ENCODE measurements at places on chromosomes 12 and 14.

DNA sequence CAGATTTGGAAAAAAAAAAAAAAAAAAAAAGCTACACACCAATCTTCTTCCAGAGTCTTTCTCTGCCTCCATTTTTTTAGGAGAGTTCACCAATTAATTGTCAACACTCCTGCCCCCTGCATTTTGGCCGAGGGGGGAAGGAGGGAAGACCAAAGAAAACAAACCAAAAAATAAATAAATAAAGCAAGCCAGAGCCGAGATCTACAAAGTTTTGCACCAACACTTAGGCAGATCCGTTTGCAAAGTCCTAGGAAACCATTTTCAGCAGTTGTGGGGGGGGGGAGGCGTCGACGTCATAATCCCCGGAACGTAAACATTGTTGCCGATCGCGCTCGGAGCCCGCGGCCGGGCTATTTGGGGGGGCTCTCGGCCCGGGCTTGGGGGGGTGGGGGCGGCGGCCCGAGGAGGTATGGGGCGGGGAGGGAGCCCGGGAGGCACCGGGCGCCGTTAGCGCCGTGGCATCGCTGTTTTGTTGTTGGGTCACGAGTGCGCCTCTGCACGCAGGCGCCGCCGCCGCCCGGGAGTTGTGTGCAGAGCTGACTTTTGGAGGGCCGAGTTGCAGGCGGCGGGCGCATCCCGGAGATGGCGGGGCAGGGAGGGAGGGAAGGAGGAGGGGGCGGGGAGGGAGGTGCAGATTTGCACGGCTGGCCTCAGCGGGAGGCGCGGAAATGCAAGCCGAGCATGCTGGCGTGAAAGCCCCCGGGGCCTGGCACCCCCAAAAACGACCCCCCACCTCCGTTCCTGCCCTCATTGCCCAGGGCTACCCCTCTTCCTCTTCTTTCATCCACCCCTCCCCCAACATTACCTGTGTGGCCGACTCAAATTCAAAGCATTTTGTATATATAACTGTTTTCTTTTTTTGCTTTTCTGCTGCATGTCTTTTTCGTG, 598 bp downstream of the KDM2B start:
- peak; percentile 56 for DNase-seq

DNA sequence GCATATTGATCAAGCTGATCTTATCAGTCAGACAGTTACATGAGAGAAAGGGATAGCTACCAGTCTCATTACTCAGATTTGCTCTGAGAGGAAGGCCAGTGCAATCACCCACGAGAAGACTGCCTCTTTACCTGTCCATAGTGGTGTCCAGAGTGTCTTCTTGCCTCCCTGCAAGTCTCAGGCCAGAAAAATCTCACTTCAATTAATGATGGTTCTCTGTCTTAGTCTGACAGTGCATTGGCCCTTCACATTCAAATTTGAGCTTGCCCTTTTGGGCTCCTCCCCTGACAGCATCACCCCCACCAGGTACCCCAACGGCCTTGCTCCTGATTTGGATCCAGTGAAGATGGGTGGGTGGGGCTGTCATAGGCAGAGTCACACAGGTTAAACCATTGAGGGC, at the start of gene AICDA:
TSS of gene AICDA (minus strand) at position 231 of the 400 bp plus-strand sequence. CDS start at position 139, 92 bp downstream.
- DNase-seq: peak; percentile 42

- no peak for DNase-seq
These were observed 42.0 kb downstream of the MOK start for GRCh38 chr14:102262929-102263462.

DNA sequence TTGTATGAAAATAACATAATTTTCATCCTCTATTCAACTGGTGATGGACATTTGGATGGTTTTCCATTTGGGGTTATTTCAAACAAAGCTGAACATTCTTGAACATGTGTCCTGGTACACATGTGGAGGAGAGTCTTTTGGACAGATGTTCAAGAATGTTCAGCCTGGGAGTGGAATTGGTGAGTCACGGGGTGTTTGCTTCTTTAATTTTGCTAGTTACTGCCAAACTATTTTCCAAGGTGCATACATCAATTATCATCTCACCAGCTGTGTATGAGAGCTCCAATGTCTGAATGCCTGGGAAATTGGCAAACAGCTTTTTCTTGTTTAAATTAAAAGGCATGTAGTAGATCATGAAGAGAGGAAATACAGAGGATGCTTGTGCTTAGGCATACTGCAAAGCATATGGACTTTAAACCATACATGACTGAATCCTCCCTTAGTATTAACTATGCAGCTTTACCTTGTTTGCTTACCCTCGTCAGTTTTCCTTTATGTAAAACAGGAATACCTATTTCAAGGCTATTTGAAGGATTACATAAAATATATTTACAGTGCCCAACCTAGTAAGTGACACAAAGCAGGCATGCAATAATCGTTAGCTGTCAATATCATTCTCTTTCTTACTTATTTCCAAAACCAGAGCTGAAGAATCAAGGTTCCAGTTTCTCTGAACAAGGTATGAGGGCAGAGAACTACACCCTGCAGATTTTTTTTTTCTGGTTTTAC, 152.1 kb downstream of the ITPR2 start:
- DNase-seq: no peak

- no peak for DNase-seq
These were observed 59.7 kb downstream of the RASSF3 start for GRCh38 chr12:64670019-64670418.

DNA sequence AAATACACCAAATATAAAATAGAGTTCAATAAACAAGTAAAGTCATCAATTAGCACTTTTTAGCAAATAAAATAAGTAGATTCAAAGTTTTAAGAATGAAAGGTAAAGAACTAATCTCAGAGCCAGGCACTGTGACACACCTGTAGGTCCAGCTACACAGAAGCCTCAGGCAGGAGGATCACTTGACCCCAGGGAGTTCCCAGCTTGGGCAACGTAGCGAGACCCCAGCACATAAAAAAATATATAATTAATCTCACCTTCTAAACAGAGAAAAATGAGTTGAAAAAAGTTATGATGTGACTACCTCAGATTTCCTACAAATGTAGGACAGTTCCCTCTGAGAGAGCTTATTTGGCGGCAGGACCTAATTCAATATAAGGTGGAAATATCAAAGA, 19.3 kb downstream of the DAD1 start:
- DNase-seq: no peak

DNA sequence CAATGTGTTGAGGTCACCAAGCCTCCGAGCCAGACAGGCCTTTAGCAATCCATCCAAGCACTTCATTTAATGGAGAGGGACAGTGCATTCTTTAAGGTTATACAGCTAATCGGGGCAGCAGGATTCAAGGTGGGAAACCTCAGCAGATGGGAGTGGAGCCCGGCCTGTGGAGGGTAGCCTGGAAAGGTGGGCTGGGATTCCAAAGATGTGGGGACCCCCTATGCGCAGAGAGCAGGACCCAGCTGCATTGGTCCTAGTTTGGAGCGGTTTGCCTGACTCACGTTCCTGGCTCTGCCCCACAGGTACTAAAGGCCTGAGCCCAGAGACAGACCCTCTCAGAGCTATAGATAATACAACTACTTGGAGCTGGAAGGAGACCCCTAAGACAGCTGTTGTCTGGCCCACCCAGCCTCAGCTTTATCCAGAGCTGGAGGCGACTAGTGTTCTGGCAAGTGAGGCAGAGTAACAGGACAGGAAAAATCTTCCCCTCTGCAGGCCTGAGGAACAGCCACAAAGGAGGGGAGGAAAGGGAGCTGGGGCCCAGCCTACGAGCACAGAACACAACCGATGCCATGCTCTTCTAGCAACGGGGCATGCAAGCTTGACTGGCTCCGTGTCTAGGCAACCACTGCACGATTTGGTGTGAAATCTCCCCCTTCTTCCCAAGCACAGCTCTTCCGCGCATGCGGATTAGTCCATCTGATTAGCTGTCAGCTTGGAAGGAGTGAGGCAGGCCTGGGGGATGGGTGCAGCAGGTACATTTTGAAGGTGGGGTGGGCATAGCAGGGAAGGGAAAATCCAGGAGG, 1.1 kb upstream of the MYH7 start:
- DNase-seq: no peak

DNA sequence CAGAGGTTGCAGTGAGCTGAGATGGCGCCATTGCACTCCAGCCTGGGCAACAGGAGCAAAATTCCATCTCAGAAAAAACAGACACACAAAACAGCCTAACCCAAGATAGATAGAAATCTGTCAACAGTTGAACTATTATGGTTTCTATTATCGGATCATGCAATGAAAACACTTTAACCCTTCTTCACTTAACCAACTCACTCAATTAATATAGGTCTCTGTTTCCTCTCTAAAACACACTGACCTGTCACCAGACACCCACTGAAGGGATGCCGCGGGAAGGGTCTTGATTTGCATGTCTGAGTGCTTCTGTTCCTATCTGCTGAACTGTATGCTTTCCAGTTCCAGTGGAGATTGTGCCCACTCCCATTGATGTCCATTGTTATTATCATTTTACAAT, 38.0 kb upstream of the NUDT4 start:
- DNase-seq: no peak

DNA sequence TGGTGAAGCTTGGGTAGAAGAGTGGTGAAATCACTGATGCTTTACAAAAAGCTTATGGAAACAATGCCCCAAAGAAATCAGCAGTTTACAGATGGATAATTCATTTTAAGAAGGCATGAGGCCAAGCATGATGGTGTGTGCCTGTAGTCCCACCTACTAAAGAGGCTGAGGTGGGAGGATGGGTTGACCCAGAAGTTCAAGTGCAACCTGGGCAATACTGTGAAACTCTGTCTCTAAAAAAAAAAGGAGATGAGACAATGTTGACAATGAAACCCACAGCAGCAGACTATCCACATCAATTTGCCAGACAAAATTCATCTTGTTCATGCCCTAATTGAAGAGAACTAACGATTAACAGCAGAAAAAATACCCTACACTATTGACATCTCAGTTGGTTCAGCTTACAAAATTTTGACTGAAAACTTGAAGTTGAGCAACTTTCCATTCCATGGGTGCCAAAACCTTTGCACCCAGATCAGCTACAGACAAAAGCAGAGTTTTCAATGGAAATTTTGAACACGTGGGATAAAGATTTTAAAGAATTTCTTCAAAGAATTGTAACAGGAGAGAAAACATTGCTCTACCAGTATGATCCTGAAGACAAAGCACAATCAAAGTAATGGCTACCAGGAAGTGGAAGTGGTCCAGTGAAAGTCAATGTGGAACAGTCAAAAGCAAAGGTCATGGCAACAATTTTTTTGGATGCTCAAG, 26.7 kb downstream of the BTG1 start:
- no peak for DNase-seq

DNA sequence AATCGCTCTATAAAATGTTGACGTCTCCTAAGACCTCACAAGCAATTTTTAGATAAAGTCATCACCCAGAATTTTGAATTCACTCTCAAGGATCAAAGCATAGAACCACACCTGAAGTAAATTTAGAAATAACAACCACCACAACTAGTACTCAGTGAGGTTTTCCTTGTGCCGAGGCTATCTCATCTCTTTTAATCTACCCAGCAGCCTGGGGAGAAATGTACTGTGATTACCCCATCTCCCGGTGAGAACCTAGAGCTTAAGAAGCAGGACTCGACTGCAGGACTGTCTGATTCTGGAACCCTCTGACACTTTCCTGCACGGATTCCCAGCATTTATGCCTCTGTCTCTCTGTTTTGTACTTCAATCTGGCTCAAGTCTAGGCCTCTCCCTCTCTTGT, 180.9 kb upstream of the PLXNC1 start:
- DNase-seq: no peak

DNA sequence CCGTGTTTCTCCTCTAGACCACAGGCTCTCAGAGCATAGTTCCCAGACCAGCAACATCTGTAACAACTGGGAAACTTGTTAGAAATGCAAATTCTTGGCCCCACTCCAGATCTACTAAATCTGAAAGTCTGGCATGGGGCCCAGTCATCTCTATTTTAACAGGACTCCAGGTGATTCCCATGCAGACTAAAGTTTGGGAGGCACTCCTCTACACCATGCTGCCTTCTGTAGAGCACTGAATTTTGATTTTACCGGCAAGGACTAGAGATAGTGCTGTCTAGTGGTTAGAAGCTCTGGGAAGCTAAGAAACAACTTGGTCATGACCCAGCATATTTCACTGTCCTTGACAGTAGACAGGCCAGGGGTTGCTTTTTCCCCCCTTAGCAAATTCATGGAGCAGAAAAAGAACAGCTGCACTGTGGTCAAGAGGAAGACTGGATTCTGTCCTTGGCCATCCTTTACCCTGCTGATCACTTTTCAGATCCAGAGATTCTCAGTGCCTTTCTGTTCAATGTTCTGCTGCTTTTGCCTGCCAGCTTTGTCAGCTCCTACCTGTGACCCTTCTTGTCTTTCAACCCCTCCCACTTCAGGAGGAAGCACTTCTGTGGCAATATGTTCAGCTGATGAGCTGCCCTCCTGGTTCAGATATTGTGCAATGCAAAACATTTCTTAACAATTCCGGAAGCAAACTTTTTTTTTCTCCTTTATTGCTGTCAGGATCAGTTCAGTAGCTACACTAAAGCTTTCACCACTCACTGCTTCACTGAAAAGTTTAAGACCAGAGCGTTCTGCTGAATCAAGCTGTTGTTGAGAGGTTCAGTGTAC, 133.8 kb upstream of the NUDT4 start:
- peak; percentile 35 for DNase-seq

- DNase-seq: no peak
These were observed 14.5 kb downstream of the KRAS start for GRCh38 chr12:25236190-25236589.

DNA sequence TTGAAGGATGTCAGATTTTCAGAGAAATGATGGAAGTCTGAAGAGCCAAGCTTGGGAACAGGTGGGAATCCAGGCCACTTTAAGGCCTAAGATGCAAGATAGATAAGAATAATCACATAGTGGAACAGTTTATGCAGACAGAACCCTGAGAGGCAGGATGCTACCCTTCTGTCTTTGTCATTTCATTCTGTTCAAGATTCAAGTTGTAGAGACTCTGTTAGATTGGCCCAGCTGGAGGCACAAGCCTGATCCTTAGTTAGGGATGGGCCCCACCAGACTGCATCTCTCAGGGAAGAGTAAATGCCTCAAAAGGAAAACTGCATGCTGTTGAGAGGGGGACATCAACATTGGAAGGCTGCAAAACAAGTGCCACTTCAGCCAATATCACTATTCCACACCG, 287.0 kb downstream of the PCNX1 start:
- no peak for DNase-seq

- DNase-seq: peak; percentile 6
These were observed 38.4 kb upstream of the CEP83 start for GRCh38 chr12:94498073-94498472.

- no peak for DNase-seq
These were observed 24.0 kb upstream of the EVL start for GRCh38 chr14:100041271-100041670.

GRCh38 chr14:64745511-64746091, 41.4 kb downstream of the PLEKHG3 start:
- no peak for DNase-seq

DNA sequence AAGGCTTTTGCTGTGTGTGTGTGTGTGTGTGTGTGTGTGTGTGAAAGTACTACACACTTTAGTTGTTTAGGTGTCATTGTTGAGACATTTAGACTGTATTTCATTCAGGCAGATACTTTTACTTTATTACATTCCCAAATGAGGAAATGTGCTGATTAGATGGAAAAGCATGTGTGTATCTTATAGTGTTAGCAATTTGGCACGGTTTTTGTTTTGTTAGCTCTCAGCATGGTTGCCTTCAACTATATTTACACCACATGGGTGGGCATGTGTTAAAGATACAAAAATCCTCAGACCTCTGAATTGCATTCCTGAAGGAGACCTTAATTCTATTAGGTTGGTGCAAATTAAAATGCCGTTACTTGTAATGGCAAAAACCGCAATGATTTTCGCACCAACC, 879.5 kb downstream of the DIO2 start:
- DNase-seq: no peak
